ENCODE measurements at places on chromosomes 12 and 14.

GRCh38 chr14:68966872-68967301, 12.2 kb downstream of the ACTN1 start:
- no peak for DNase-seq

DNA sequence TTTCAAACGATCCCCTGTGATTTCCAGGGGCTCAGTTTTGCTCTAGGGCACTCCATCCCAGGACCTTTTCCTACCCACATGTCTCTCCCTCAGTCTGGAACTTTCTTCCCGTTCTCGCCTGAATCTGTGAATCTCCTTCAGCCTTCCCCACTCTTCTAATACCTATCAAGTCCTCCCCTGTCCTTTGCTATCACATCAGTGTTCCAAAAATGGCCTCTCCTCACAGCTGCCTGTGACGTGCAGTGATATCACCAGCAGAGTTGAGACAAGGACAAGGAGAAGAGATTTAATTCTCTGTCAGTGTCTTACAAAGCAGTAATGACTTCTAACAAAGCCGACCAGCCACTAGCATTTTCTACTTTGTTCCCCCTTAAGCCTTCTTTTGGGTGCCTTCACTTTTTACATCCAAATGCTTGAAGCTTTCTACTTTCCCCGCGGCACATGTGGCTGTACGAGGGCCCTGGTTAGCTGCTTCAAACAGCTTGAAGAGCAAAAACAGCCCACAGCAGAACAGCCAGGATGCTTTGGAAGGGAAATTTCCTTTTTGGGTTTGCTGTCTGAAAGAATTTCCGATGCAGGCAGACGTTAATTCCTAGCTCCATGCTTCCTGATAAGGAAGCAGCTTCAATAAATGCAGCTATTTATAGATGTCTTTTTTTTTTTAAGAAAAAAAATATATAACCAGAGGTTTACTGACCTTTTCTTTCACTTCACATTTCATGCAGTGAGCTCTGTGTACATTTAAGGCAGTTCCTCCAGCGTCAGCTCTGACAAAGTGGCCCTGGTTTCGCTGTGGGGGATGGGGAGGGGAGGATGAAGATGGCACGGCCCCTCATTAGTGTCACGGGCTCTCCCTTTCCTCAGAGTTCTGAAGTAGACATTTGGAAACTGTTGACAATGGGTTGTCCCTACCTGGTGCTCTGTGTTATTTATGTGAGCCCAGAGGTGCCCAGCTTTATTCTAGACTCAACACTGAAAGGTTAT, 109.3 kb downstream of the ETV6 start:
- no peak for DNase-seq

DNA sequence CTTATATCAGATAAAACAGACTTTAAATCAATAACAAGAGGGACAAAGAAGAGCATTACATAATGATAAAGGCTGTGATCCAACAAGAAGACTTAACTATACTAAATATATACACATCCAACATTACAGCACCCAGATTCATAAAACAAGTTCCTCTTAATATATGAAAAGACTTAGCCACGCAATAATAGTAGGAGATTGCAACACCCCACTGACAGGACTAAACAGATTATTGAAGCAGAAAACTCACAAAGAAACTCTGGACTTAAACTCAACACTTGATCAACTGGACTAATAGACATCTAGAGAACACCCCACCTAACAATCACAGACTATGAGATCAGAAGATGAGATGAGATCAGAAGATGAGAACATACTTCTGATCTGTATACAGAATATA, 5.7 kb upstream of the CLEC14A start:
- no peak for DNase-seq

GRCh38 chr14:68807148-68807600, 14.3 kb upstream of the ZFP36L1 start:
- no peak for DNase-seq

DNA sequence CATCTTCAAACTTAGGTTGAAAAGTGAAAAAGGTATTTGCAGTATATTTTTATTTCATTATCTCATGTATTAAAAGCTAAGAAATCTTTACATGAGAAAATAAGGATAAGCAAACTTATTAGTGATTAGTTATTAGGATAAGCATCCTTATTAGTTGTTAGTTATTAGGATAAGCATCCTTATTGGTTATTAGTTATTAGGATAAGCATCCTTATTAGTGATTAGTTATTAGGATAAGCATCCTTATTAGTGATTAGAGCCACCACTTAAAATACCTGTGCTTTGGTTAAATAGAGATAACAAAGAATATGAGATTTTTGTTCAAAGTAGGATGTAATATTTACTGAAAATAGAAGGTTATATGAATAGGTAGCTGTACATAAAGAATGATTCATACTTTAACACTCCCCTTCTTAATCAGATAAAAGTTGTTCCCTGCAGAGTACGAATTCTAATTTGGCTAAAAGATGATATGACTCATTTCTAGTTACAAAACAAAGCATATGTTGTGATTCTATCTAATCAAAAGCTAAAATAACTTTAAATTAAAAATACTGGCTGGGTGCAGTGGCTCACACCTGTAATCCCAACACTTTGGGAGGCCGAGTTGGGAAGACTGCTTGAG, 56.4 kb downstream of the KDM5A start:
- no peak for DNase-seq

DNA sequence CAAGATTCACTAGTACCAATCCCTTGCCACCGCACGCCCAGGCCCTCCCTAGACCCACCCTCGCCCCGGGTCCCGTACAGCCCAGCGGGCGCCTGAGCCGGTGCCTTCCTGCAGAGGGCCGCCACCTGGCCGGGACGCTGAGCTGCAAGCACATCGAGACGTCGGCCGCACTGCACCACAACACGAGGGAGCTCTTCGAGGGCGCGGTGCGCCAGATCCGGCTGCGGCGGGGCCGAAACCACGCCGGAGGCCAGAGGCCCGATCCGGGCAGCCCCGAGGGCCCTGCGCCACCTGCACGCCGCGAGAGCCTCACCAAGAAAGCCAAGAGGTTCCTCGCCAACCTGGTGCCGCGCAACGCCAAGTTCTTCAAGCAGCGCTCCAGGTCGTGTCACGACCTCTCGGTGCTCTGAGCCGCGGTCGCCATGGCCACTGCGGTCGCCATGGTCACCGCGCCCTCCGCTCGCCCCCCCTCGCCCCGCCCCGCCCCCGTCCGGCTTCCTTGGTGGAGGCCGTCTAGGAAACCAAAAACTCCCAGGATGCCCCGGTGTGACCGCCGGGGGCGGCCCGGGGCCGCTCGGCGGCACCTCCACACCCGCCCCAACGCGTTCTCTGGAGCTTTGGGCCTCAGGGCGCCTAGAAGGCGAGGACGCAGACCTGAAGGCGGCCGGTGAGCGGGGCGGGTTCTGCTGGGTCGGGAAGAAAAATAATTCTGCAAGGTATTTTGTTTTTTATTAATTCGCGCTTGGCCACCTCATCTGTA, 3.7 kb downstream of the REM2 start:
- DNase-seq = peak; percentile 43
